Activated CD4-positive, alpha-beta T cell treated with anti-CD3 and anti-CD28 coated beads, Interleukin-2, amount 50 U/mL, for 1 hour (primary cell): ENCODE measurements at places on chromosomes 1 and 21.

- DNase-seq, result no peak
These were observed 2.7 kb downstream of the DISP1 start for GRCh38 chr1:222817529-222817928.

- no peak for DNase-seq
These were observed 60.5 kb downstream of the SMYD2 start for GRCh38 chr1:214341459-214341858.

DNA sequence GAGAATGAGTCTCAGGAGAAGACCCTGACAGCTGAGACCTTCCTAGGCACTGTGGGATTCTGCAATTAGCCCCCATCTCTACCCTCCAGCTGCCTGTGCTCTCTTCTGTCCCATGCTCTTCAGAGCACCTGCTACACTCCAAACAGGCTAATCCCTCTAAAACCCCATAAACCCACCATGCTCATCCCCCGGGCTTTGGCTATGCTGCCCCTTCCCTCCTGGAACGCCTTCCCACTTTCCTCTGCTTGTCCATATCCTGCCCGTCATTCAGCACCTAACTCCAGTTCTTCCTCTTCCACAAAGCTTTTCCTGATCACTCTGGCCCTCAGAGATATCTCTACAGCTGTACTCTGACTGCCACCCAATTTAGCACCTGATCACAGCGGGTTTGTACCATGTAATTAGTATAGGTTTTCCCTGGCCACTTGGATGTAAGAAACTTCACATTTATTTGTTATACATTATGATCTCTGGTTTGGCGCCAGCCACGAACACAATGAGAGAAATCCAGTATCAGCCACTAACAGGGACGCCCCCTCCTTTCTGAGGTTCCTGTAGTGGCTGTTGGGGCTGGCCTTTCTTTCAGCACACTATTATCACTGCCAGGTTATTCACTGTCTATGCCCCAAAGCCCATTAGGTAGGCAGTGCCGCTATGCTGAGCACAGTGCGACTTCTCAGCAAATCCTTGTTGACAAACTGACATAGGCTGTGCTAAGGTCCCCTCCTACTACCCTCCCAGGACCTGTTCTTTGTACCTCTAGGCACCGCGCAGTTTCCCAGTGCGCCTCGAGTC is 45.1 kb downstream of the CDC7 start:
- DNase-seq, result no peak

DNA sequence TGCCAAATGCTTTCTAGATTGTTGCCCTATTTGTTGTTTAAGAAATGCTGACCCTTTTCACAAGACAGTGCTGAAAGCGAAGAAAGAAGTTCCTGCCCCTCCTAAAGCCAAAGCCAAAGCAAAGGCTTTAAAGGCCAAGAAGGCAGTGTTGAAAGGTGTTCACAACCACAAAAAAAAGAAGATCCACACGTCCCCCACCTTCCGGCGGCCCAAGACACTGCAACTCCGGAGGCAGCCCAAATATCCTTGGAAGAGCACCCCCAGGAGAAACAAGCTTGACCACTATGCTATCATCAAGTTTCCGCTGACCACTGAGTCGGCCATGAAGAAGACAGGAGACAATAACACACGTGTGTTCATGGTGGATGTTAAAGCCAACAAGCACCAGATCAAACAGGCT is 55.7 kb downstream of the PSMG1 start:
- DNase-seq, result no peak

DNA sequence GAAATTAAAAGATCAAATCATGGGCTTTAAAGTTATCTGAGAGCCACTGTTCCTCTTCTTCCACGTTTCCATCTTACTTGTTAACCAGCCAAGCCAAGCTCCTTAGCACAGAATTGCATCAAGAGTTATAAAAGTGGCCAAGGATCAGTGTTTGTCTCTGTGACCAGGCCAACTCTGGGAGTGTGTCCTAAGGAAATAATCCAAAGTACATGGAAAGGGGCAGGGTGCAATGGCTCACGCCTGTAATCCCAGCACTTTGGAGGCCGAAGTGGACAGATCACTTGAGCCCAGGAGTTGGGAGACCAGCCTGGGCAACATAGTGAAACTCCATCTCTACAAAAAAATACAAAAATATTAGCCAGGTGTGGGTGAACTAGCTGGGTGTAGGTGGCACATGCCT is 10.0 kb upstream of the MPZL1 start:
- DNase-seq, result no peak

- no peak for DNase-seq
These were observed 340.2 kb downstream of the PTPRU start for GRCh38 chr1:29576510-29576909.

DNA sequence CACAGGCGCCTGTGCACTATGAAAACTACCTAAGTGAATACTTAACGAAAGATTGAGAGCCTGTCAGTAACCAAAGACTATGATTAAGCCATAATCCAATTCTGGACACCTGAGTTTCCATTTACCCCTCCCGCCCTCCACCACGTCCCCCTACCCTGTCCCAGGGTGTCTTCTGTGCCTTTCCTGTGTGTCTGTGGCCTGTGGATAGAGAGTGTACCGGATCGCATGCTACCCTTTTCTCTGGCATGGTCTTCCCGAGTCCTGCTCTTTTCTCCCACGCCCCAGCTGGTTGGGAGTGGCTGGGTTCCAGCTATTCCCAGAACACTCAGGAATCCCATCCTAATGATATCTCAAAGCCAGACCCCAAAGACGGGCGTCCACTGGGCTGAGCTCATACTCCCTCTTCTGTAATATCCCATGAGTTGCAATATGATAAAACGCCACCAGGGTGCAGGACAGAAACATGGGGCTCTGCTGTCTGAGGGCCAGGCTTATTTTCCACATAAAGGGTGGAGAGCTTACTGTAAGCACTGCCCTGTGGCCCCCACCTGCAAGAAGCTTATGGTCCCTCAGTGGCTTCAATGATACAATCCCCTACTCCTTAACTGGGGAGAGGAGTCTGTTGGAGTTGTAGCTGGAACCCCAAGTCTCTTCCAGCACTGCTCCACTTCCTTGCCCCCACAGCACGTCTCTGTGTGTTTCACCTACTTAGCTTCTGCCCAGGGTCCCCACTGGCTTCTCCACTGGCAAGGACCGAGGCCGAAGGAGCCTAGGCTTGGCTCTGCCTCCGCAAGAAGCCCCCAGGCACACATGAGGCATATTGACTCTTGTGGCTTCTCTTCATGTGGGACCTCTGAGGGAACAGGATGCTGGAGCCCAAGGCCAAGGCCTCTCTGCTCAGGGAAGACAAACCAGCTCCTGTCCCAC is 17.6 kb upstream of the ALX3 start:
- DNase-seq, result peak; percentile 41

GRCh38 chr1:211541720-211542477 is 37.1 kb downstream of the SLC30A1 start:
- DNase-seq, result peak; percentile 5

DNA sequence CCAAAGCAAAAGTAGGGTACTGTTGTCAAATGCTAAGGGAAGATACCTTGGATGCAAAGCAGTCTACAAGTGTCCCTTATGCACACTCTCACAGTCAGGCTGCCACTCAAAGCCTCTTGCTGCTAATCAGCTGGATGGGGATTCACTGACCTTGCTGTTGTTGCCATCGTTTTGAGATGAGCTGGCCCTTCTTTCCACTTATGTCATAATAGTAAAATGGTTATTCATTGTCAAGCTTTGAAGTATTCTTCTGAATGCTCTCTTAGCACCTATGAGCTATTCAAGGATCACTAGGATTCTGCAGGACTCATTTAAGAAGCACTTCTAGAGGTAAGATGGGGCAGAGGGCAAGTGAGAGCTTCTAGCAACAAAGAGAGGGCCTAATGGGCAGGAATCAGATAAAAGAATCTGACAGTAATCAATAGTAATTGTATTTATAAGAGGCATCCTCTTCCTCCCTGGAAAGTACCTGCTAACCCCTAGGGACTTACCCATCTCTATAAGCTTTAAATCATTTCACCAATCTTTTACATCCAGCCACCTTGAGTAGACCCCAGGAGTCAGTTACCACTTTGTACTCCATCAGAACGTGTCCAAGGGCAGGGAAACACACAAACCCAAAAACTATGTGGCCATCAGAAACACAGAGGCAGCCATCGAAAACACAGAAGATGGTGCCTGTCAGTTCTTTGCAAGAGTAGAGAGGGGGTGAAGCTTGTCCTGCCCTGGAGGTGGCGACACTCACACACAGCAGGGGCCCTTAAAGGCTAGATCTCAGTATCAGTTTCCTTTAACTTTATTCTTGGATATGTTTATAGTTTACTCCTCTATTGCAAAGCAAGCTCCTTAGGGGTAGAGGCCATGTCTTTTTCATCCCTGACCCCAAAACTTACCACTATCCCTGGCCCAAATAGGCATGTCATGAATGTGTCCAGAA is 103.7 kb upstream of the NFIA start:
- DNase-seq, result peak; percentile 25

DNA sequence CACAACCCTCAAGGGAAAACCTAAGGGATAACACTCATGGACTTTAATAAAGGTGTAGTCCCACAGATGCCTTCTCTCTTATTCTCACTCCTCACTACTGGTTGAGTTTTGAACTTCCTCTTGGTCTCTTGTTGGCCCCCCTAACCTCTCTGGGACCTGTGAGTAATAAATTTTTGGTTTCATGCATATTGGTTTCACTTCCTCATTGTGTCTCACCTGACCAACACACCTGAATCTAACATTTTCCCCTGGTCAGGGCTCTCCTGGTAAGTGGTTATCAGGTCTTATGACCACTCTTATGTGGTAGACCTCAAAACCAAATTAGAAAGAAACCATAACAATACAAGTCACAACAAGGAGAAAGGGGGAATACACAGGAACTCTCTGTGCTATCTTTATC is 60.5 kb upstream of the PRMT6 start:
- no peak for DNase-seq
